Motor neuron (in vitro differentiated cells): ENCODE measurements at places on chromosomes 6 and 20.
A peak's percentile ranks its signal among the peaks of the same experiment; 100 is the strongest.

DNA sequence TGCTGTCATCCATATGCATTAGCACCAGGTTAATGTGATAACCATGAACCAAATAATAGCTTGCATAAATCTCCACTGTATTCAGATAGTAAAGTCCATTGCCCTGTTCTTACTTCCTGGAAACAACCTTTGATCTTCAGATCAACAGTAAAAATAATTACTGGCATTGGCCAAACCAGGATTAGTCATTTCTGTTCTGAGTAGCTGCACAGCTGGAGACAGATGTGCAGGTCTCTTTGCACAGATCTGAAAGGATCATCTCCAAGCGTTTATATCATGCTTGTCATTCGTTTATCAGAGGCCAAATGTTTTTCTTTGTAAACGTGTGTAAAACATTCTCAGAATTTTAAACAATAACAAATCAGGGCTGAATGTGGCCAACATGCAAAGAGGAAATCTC, 134.4 kb upstream of the HMGCLL1 start:
- no peak for ATAC-seq

DNA sequence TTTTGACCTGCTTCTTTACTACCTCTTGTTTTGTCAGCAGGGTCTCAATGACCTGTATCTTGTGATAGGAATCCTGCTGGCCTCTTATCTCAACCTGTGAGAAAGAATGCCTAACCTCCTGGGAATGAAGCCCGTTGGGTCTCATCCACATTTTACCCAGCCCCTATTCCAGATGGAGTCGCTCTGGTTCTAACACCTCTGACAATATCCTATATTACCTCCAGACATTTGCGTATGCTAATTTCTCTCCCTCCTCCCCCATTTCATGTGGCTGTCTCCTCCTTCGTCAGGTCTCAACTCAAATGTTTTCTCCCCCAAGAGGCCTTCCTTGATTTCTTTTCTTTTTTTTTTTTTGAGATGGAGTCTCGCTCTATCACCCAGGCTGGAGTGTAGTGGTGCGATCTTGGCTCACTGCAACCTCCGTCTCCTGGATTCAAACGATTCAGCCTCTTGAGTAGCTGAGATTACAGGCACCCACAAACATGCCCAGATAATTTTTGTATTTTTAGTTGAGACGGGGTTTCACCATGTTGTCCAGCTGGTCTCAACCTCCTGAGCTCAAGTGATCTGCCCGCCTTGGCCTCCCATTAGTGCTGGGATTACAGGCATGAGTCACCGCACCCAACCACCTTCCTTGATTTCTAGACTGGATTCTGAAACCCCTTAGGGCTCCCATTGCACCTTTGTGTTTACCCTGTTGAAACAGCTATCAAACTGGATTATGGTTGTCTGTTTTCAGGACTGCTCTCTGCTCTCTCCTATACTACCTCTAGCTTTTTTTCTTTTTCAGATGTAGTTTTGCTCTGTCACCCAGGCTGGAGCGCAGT, 49.5 kb upstream of the B4GALT5 start:
- ATAC-seq, result no peak

DNA sequence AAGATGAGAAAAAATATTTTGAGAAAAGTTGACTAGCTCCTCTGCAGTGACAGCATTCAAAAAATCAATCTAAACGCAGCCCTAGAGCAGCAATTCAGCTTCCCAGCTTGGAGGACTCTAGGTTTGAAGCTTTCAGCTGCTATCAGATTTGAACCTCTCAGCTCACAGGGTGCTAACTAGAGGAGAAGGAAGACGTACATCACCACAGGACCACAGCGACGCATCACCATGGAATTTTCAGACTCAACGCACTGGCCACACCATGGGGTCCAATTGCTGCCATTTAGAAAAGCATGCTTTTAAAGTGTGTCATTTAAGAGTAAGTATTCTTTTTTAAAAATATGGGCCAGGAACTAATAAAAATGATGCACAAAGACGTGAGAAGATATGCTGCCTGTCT, 45.0 kb upstream of the FUCA2 start:
- no peak for ATAC-seq

- peak; percentile 46 for ATAC-seq
Observed at GRCh38 chr6:131787766-131788712, 19.8 kb upstream of the ENPP1 start.

GRCh38 chr6:51098791-51099190, 280.1 kb downstream of the TFAP2B start:
- ATAC-seq, result peak; percentile 71

GRCh38 chr20:5434116-5434515, 117.4 kb upstream of the PROKR2 start:
- no peak for ATAC-seq

GRCh38 chr6:161395716-161396231, 121.9 kb upstream of the AGPAT4 start:
- ATAC-seq, result no peak

GRCh38 chr6:169557887-169558286, 143.9 kb downstream of the WDR27 start:
- no peak for ATAC-seq
